ENCODE measurements at places on chromosomes 13 and 19.

- no peak for DNase-seq
Observed at GRCh38 chr19:5434970-5435641, 20.1 kb upstream of the ZNRF4 start.

DNA sequence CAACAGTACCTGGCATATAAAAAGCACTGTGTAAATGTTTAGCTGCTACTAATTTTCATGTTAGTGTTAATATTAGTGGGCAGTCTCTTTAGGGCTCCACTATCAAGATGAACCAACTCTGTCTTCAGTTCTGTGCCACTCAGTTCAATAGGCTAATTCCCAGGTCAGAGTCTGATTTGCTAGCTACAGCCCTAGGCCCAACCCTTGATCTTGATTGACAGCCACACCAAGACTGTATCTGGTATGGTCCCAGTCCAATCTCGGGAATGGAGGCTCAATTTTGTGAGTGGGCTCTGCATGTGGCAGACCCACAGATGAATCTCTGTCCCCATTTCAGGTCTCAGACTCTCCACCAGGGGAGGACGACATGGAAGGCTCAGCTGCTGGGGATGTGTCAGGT is 46.1 kb downstream of the MAP4K1 start:
- no peak for DNase-seq

GRCh38 chr13:99516153-99516929 is 15.1 kb downstream of the TM9SF2 start:
- no peak for DNase-seq

- DNase-seq = peak; percentile 69
Observed at GRCh38 chr19:35643255-35644205, 2.0 kb downstream of the ETV2 start.

- DNase-seq = no peak
Observed at GRCh38 chr19:892243-892893, 619 bp downstream of the MED16 start.

GRCh38 chr13:84393981-84394625 is 511.8 kb upstream of the SLITRK1 start:
- no peak for DNase-seq

DNA sequence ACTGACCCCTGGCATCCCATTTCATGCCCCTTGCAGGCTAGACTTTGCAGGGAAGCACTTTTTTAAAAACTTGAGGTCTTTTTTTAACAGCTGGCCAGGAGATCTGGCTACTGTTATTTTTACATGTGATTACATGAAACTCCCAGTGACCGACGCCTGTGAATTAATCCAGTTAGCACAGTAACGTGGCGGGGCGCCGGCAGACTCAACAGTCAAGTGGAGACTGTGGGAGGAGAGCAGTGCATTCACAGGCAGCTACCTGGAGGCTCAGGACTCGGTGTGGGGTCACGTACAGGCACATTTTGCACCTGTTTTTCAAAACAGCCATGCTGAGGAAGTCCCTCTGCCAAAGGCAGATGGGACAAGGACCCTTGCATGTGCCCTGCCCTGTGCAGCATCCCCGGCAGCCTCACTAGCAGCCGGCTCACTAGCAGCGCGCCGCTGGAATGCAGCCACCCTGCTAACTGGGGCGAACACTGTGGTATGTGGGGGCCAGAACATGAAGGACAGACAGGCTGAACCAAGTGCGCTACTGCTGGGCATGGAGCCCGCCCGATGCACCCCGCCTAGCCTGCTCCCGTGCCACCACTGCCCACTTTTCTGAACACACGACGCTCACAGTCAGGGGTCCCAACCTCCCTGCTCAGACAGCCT is 18.7 kb downstream of the CAPS start:
- no peak for DNase-seq

GRCh38 chr13:59445812-59446211 is 717.9 kb downstream of the DIAPH3 start:
- no peak for DNase-seq

DNA sequence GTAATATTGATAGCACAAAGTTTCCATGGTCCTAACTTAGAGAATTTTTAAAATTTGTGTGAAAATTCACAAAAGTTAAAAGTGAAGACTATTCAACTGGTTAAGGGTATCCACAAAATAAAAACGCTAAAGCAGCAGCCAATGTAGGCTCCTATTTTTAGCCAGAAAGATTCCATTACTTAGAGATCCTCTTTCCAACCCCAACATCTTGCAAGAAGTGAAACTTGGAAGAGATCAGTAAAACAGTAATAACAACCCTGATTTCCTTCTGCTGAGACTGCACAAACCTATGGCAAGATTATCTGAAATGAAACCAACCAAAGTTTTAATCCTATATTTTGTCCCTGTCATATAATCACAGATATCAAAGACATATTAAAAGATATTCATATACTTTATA is 8.5 kb downstream of the TBC1D4 start:
- DNase-seq = no peak

DNA sequence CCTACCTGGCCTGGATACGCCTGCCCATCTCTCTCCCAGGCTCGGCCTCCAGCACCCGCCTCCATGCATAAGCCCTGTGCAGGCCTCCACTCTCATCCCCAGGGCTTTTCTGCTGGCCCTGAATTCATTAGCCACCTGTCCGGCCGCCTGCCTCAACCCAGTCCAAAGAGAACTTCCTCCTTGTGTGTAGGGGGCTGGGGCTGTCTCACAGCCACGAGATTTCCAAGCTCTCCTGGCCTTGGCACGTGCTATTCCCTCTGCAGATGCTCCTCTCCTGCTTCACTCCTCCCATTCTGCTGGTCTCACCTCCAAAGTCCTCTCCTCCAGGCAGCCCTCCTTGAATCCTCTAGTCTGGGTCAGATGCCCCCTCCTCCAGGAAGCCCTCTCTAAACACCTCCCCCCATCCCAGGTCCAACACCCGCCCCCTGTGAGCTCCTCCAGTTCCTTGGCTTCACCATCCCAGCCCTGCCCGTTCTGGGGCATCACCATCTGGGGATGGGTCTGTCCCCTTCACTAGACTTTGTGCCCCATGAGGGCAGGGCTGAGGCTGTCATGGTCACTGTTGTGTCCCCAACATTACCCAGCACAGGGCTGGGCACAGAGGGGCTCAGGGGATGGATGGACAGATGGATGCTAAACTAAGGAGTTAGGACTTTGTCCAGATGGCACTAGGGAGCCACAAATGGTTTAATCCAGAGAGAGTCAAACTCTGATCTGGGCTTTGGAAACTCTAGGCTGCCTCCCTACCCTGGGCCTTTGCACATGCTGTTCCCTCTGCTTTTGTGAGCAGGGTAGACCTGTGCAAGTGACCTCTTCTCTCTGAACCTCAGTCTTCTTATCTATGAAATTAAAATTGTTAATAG is 14.8 kb downstream of the MEIS3 start:
- no peak for DNase-seq

- DNase-seq = no peak
Observed at GRCh38 chr19:42497492-42498168, 30.7 kb downstream of the CEACAM1 start.

- no peak for DNase-seq
Observed at GRCh38 chr19:8600816-8601215, 9.7 kb downstream of the ADAMTS10 start.

- no peak for DNase-seq
Observed at GRCh38 chr13:29905845-29906244, 55.4 kb upstream of the UBL3 start.

DNA sequence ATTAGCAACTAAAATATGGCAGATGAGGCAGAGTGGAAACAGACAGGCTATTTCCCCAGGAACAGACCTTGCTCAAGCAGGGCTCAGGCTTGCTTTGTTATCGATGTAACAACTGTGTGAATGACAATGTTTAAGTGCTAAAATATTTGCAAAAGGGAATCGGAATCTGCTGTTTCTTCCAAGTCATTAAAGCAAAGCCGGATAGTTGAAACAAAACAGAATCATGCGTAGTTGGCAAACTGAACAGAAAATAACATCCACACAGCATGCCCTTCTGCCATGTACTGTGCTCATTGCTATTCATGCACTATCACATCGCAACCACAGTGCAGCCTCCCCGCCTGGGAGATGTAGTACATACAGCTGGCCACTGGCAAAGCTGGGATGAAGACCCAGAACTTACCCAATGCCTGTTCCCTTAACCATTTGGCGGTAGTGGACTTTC is 799.1 kb downstream of the DIAPH3 start:
- DNase-seq = no peak

- no peak for DNase-seq
Observed at GRCh38 chr13:113049981-113050380, 55.6 kb upstream of the F7 start.

GRCh38 chr19:44742330-44743061 is 6.0 kb upstream of the BCL3 start:
- DNase-seq = no peak

GRCh38 chr19:41265395-41266153 is 1.4 kb downstream of the HNRNPUL1 start:
- DNase-seq = no peak

- DNase-seq = no peak
Observed at GRCh38 chr13:111359930-111360329, 39.5 kb downstream of the TEX29 start.

DNA sequence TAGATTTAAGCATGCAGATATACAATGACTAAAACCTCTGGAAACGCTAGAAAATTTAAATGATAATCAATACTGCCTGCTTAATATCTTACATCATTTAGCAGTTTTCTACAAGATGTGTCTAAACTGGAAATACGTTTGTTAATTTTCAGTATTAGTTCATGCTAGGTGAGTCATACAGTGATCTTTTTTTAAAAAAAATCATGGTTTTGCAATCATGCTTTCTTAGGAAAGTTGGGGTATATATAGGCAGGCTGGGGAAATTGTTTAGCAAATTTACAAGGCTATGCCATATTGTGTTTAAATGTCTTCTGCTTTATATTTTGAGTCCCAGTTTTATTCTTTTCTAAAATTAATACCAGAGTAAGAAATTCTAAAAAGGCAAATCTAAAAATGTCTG is 245.4 kb upstream of the SPRY2 start:
- no peak for DNase-seq

DNA sequence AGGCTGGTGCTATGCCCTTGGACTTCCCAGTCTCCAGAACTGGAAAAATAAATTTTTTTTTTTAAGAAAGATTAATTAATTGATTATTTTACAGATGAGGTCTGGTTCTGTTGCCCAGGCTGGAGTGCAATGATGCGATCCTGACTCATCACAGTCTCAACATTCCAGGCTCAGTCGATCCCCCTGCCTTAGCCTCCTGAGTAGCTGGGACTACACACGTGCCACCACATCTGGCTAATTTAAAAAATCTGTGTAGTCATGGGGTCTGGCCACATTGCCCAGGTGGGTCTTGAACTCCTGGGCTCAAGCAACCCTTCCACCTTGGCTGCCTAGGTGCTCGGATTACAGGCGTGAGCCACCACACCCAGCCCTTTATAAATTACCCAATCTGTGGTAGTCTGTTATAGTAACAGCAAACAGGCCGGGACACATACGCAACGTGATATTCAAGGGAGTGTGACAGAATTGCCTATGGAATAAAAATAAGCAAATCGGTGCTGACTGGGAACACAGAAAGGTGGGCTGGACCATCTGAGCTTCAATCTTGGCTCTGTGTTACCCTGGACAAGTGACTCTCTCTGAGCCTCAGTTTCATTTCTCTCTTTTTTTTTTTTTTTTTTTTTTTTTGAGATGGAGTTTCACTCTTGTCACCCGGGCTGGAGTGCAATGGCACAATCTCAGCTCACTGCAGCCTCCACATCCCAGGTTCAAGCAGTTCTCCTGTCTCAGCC is 42.8 kb downstream of the PIN1 start:
- DNase-seq = no peak

DNA sequence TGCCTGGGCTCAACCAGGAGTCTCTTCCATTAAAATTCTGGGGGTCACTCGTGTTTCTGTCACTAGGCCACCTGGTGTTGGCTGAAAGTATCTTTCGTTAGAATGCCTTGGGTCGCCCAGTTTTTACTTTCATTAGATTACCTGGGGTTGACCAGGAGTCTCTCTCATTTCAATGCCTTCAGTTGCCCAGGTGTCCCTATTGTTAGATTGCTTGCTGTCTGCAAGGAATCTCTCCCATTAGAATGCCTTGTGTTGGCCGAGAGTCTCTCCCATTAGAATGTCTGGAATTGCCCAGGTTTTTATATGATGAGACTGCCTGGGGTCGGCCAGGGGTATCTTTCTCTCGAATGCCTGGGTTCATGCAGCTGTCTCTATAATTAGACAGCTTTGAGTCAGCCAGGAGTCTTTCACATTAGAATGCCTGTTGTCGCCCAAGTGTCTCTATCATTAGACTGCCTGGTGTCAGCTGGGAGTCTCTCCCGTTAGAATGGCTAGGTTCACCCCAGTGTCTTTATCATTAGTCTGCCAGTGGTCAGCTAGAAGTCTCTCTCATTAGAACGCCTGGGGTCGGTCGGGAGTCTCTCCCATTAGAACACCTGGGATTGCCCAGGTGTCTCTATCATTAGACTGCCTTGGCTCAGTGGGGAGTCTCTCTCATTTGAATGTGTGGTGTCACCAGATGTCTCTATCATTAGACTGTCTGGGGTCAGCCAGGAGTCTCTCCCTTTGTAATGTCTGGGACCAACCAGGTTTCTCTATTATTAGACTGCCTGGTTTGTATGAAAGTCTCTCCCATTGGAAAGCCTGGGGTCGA is 1446.8 kb downstream of the UQCRFS1 start:
- no peak for DNase-seq

GRCh38 chr13:36188441-36188840 is 25.9 kb downstream of the SOHLH2 start:
- DNase-seq = no peak

DNA sequence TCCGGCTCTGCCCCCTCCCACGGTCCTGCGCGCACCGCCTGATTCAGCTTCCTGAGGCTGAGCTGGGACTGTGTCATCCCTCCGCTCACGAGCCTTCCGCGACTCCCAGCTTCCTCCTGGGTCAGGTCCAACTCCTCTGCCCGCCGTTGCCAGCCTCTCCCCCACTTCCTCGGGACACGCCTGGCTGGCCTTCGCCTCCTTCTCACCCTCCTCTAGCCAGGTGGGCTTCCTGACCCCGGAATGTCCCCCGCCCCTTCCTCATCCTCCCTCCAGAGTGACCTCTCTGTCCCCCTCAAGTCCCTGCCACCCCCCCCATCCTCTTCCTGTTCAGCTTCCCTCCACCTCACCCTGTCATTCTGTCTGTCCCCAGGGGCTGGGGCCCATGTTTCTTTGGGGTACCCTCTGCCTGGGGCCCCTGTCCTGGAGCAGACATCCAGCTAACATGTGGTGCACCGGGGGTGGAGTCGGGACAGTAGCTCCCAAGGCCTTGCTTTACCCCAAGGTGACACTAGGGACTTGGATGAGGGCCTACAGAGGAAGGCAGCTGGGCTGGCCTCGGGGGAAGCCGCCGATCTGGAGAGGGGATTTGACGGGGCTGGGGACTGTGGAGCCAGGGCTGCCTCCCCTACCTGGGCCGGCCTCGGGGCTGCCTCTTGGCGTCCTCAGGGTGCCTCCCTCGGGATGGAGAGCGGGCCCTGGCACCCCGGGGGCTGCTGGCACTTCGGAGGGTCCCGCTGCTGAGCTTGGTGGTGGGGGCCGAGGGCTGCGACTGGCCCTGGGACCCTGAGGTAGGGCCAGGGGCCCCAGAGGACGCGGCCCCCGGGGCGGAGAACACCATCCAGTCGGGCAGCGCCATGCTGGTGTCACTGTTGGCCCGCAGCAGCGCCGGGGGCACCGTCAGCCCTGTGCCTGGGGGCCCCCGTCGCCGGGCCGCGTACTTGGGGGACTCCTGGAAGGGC is 16.5 kb downstream of the SHANK1 start:
- DNase-seq = no peak

Data from frontal cortex (tissue), 4 donors.